Occipital lobe (tissue), 3 donors: ENCODE measurements at places on chromosomes 5 and 9.
A peak's percentile ranks its signal among the peaks of the same experiment; 100 is the strongest.

DNA sequence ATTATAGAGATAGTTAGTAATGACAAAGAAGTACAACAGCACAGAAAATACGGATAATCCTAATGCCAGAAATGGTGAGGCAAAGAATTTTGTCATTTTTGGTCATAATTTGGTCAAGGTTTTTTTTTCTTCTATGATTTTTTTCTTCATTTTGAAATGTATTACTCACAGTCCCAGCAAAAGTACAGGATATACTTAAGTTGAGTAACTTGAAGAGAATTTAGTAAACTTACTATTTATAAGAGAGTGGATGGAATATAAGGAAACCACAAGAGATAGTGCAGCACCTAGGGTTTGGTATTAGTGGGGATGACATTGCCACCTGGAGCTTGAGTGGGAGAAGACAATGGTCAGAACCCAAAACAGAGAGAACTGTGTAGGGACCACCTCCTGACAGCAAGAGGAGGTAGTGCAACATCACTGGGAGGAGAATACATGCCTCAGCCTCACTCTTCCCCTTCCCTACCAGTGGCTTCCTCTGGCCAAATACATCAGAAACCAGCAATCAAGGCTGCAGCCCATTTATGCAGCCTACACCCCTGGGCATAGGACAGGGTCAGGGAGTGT lies 434.5 kb upstream of the TRPC7 start:
- no peak for DNase-seq

DNA sequence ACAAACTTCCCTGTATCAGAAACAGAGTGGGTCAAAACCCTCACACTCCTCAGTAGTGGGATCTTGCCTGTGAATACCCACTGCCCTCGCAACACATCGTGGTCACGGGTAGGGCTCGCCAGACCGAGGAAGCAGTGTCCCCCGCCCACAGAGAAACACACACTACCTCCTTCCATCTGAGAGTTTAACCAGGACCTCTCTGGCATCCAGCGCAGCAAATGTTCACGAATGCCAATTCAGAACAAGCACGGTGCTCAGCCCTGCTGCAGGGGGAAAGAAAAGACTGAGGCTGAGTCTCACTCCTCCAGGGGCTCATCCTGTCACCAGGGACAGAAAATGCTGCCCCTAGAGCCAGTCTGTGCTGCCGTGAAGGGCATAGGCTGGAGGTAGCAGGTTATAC lies 42.5 kb upstream of the SYNPO start:
- DNase-seq, result no peak

DNA sequence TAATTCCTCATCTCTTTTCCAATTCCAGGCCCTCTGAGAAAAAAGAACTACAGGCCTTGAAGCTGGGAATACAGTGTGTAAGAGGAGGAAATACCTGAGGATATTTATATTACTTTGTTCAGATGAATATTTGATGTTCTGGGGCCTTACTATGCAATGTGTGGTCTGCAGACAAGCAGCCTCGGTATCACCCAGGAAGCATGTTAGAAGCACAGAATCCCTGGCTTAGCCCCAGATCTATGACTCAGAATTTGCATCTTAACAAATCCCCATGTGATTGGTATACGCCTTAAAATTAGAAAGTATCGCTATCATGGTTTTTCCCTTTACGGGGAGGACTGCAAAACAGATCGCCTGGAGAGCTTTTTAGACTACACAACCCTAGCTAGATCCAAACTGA lies 121.0 kb downstream of the JAKMIP2 start:
- peak; percentile 39 for DNase-seq

- no peak for DNase-seq
Observed at GRCh38 chr5:76579166-76579937, 43.9 kb downstream of the F2RL2 start.
